ENCODE measurements at places on chromosomes 1 and 21. TPM values are rescaled to one million over a fixed set of nuclear protein-coding genes. Genes with fewer than 3 reads are reported as not detected.

The VPS13D gene
- total RNA-seq = 52.6 TPM

GRCh38 chr1:168907053-168907452 is 178.0 kb upstream of the DPT start:
- H3K36me3 ChIP-seq = no peaks in the 10 kb centered on the region
- no peak overlapping the region for H3K4me3 ChIP-seq
- peaks cover 7% of the 10 kb centered on the region for H3K4me1 ChIP-seq

DNA sequence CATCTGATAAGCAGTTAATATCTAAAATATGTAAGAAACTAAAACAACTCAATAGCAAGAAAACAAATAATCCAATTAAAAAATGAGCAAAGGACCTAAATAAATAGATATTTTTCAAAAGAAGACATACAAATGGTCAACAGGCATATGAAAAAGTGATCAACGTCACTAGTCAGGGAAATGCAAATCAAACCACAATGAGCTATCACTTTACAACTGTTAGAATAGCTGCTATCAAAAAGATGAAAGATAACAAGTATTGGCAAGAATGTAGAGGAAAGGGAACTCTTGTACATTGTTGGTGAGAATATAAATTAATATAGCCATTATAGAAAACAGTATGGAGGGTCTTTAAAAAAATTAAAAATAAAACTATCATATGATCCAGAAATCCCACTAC is 40.7 kb upstream of the NEK7 start:
- no peaks in the 10 kb centered on the region for H3K4me1 ChIP-seq
- no peak for DNase-seq
- H3K4me3 ChIP-seq = no peak overlapping the region
- H3K27me3 ChIP-seq = peaks cover 6% of the 10 kb centered on the region

The DNAJB4 gene
- total RNA-seq = 16.4 TPM

GRCh38 chr1:78916986-78917385 is 89.5 kb downstream of the ADGRL4 start:
- no peak for DNase-seq
- H3K4me1 ChIP-seq = no peaks in the 10 kb centered on the region
- H3K36me3 ChIP-seq = no peaks in the 10 kb centered on the region
